ENCODE measurements at places on chromosomes 4 and X.

DNA sequence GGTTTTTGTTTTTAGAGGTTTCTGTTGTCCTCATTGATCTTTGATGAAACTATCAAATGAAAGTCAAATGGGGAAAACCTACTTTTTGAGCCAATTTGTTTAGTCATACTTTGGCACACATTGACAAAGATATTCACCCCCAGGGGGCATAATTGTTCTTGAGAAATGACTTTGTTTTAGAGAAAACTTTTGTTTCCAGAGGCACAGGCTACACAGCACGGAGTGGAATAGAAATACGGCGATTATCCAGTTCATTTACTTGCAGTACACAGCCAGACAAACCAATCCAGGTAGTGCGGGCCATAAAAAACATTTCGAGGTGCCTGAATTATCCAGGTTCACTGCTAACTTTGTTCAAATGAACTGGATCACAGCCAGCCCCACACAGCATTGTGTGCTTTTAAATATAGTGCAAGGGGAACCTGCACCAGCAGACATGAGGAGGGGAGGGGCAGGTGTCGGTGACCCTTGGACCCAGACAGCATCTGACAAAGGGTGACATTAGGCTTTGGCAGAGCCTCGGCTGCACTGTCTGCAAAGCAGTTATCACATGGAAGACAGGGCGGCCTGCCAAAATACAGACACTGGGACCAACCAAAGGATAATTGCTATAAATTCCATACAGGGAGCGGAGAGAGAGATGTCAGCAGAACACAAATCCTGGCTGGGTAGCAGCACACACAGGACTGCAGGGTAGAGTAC lies 179.6 kb upstream of the NOCT start:
- no peak for DNase-seq

DNA sequence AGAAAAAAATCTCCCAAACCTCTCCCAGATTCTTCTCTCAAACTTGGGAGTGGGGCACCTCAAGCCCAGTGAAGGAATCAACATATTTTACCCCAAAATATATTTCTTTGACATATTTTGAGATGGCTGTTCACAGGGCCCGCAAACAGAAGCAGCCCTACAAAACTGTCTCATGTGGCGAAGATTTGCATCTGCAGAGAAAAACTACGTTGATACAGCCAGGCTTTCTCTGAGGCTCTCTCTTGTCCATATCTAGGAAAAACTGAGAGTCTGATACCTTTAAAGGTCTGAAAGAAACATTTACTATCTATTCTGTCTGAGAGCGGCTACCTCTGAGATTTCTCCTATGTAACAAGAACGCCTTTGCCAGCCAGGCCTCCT lies 23.3 kb upstream of the TMSB4X start:
- no peak for DNase-seq

GRCh38 chr4:8657381-8658088 lies 65.0 kb downstream of the CPZ start:
- no peak for DNase-seq

- DNase-seq = peak; percentile 7
Observed at GRCh38 chr4:85747882-85748491, 273.0 kb downstream of the ARHGAP24 start.

DNA sequence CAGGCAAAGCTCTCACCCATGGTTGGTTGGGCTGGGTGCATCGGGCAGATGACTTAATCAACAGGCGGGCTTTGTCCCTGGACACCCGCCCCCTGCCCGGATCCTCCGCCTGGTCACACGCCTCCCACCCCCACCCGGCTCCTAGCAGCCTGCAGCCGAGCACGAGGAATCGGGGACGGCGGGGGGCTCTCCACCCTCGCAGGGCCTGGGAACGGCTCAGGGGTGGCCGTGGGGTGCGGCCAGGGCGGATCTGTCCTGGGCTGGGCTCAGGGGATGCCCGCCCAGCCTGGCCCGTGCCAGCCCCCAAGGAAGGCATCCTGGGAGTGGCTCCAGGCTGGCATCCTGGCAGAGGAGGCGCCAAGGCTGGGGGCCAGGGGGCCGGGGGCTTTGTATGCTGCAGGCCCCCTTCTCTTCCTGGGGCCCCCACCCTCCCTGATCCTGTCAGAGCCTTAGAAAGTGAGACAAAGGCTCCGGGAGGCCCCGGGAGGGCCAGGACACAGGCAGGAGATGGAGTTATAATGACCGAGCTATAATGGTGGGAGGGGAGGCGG lies 32.5 kb upstream of the FGFR3 start:
- DNase-seq = no peak

DNA sequence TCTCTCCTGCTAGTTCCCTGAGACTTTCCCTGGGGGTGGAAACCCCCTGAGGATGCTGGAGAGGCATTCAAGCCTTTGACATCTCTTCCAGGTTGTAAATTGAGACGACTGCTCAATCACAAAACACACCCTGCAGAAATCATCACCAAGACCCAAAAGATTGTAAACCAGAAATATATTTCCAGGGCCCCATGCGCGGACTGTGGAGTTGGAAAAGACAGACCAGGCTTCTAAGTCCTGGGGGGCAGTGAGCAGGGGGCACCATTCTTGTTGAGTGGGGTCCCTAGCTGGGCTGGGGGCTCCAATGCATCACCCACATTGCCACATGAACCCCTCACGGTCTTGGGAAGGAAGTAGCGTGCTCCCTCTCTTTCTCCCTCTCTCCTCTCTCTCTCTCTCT lies 87.9 kb upstream of the C4orf50 start:
- DNase-seq = no peak

Data from NCI-H2107 (cell line).